ENCODE measurements at places on chromosomes 7 and 10. TPM values are rescaled to one million over a fixed set of nuclear protein-coding genes. Genes with fewer than 3 reads are reported as not detected.

The TAS2R60 gene
- not detected for total RNA-seq

The TAS2R16 gene
- total RNA-seq: not detected

The CYP3A7 gene
- total RNA-seq: not detected

The TMEM130 gene
- total RNA-seq: under 0.01 TPM

The BAIAP2L1 gene
- total RNA-seq: 1.3 TPM

The CFAP46 gene
- 2.6 TPM for total RNA-seq

The SPAG6 gene
- total RNA-seq: not detected

The CDK14 gene
- 26.5 TPM for total RNA-seq

The ATE1 gene
- 10.6 TPM for total RNA-seq

The GDF2 gene
- total RNA-seq: not detected

The TAS2R40 gene
- not detected for total RNA-seq

The FKBP6 gene
- total RNA-seq: not detected

The PTN gene
- 7.4 TPM for total RNA-seq

The PCLO gene
- total RNA-seq: 0.12 TPM

The GSDME gene
- 6.6 TPM for total RNA-seq

The HELLS gene
- 2.6 TPM for total RNA-seq

The NEUROG3 gene
- not detected for total RNA-seq

The TMEM120A gene
- 13.5 TPM for total RNA-seq

The SPDYE5 gene
- not detected for total RNA-seq

The PALD1 gene
- 3.7 TPM for total RNA-seq

The MYPN gene
- not detected for total RNA-seq

The CALML5 gene
- not detected for total RNA-seq

The C7orf57 gene
- not detected for total RNA-seq

The LLCFC1 gene
- not detected for total RNA-seq

The WNT8B gene
- total RNA-seq: not detected

The OPALIN gene
- total RNA-seq: not detected

Data from pericardium fibroblast (primary cell).